ELR (cell line): ENCODE measurements at places on chromosomes 7 and 10.

GRCh38 chr7:113094517-113095249 is 8.1 kb upstream of the GPR85 start:
- no peak for DNase-seq

GRCh38 chr10:127472976-127473375 is 76.1 kb upstream of the NPS start:
- DNase-seq: no peak

- peak; percentile 29 for DNase-seq
Measured at GRCh38 chr7:132394283-132395198, 181.7 kb downstream of the PLXNA4 start.

GRCh38 chr7:4277936-4278335 is 404.2 kb upstream of the FOXK1 start:
- no peak for DNase-seq

DNA sequence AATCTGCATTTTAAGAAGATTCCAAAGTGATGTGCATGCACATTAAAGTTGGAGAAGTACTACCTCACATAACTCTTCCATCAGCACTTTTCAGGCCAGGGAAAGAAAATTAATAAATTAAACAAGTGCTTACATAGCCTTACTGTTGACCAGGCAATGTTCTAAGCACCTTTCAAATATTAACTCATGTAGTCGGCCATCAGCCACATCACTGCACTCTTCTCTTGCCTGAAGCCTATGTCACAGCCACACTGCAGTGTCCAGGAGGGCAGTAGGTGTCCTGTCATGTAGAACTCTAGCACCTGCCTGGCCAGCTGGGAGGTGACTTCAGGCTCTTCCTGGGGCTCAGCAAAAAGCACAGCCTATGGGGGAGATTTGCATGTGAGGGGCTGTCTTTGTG is 71.5 kb downstream of the CDK1 start:
- DNase-seq: no peak

DNA sequence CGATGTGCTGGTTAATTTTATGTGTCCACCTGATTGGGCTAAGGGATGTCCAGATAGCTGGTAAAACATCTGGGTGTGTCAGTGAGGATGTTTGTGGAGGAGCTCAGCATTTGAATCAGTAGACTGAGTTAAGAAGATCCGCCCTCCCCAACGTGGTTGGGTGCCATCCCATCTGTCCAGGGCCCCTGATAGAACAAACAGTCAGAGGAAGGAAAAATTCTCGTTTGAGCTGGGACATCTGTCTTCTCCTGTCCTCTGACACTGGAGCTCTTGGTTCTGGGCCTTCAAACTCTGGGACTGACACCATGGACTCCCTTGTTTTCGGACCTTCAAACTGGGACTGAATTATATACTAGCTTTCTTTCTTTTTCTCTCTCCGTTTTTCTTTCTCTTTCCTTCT is 59.6 kb downstream of the CARD11 start:
- no peak for DNase-seq

DNA sequence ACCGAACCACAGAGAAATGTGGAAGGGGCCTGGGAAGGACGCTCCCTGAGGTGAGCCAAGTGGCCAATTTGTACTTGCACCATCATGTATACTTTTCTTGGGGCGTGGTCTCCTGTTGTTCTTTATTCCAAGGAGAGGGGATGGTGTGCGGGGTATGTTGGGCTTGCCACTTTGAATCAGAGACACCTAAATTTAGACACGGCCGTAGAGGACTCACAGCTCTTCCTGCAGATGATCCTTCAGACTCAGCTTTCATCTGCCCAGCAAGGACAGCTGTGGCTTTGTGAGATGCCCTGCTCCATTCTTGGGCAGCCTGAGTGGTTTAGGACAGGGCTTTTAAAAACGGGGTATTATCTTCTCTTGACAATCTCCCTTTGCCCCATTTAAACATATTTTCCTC is 473.2 kb downstream of the REEP3 start:
- DNase-seq: no peak

GRCh38 chr10:71708301-71708703 is 11.3 kb downstream of the C10orf105 start:
- DNase-seq: peak; percentile 36

- no peak for DNase-seq
Measured at GRCh38 chr7:74059681-74060588, 23.7 kb upstream of the LIMK1 start.

DNA sequence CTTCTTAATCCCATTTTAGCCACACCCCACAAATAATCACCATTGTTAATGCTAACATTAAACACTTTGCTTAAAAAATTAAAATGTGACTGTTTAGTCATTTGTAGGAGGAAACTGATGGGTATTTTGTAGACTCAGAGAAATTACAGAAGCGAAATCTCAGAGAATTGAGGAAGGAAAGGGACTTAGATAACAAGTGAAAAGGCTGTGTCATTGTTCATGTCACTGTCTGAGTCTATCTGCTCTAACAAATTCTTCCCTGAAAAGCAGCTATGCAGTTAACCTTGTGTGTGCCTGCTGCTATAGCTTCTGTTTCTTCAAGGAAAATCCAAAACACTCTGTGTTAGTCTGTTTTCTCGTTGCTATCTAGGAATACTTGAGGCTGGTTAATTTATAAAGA is 40.9 kb upstream of the PLXDC2 start:
- DNase-seq: no peak

- no peak for DNase-seq
Measured at GRCh38 chr10:25766687-25767221, 167.3 kb upstream of the MYO3A start.
